ENCODE measurements at places on chromosomes 3 and 15.

DNA sequence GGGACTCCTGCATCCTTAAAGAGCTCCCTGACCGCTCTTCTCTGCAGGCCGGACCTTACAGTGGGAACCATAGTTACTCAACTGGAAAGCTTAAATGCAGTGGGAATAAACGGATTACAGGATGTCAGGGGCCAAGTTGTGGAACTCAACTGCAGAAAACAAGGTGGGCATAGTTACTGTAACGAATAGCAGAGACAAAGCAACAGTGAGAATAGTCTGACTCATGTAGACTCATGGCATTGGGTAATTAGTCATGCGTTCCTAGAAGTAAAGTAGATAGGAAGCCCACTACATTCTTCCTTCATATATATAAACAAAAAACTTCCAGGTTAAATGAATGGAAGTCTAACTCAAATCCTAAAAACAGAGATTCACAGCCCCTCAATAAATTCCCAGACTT lies 95.5 kb upstream of the CHRNA7 start:
- DNase-seq, result no peak

- DNase-seq, result peak; percentile 30
Observed at GRCh38 chr3:47578119-47578632, 489 bp downstream of the CSPG5 start.

- DNase-seq, result peak; percentile 4
Observed at GRCh38 chr3:137792626-137793271, 28.6 kb downstream of the SOX14 start.

DNA sequence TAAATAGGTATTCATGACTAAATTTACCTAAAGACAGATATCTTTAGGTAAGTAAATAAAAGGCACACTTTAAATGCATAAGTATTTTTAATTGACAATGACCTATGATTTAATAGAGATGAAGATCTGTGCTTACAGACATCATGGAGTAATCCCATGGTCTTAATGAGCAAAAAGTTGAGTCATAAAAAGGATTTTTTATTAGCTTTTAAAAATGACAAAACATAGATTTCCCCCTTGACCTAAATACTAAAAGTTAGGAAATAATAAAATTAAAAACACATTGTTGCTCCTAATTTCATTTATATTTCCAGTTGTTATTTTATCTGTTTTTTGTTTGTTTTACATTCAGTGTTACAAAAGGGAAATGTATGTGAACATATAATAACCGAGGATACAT lies 1005.7 kb downstream of the ROBO1 start:
- no peak for DNase-seq

DNA sequence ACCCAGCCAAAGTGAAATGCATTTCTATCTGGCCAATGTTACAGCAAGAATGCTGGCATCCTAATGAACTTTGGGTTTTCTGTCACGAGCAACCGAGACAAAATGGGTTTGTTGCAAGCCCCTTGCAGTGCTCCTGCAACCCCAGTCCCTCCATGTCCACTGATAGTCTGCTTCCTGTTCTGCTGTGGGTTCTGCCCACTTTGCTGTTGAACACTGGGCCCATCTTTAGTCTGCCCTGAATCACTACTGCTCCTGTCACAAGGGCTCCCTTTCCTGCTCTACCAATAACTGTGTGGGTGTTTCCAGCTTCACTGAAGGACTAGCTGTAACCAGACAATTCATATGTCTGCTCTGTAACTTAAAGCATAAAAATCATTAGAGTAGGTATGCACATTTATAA lies 12.7 kb upstream of the OXSR1 start:
- DNase-seq, result no peak

GRCh38 chr3:111980716-111981456 lies 2.1 kb downstream of the ABHD10 start:
- no peak for DNase-seq

DNA sequence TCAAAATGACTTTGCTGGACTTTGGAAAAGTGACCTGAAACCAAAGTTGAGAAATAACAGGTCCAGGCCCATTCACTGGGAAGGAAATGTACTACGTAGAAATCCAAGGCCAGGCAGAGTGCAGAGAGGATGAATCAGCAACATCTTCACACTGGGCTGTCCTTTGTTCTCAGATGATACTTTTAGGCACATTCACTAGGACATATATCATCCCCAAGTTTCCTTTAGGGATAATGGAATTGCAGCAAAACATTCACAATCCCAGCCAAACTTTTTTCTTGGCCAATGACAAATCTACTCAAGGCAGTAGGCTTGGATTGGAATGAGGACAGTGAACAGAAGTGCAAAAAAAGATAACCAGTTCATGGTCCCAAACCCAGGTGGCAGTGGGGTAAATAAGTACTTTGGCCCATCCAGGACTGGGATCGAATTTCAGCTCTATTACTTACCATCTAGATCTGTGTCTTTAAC lies 75.1 kb downstream of the CLDN11 start:
- no peak for DNase-seq

DNA sequence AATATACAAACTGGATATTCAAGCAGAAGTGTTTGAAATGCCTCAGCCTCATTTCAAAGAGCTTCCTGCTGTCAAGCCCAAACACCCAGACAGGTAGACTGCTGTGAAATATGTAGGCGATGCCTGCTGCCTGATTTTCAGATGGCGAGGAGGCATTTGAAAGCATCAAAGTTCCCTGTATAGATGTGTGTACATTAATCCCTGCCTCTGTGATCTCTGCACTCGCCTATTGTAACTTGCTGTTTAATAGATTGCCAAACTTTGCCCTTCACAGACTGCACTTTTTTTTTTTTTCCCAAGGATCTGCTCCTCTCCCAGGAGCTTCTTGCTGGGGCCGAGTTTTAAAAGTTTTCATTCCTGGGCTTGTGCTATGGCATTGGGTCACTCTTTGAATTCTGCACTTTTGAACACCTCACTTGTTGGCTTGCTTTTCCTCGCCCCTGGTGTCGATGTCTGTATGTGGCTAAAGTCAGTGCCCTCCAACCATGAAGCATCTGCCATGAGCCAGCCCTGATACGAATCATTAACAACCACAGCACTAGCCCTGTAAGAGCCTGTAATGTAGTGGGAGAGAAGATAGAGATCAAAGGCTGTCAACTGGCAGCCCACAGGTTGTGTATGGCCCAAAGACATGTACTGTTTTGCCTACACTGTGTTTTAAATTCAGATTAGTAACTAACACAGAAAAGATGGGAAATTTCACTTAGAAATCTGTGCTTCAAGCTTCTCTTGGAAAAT lies 287.6 kb upstream of the ICE2 start:
- DNase-seq, result no peak

DNA sequence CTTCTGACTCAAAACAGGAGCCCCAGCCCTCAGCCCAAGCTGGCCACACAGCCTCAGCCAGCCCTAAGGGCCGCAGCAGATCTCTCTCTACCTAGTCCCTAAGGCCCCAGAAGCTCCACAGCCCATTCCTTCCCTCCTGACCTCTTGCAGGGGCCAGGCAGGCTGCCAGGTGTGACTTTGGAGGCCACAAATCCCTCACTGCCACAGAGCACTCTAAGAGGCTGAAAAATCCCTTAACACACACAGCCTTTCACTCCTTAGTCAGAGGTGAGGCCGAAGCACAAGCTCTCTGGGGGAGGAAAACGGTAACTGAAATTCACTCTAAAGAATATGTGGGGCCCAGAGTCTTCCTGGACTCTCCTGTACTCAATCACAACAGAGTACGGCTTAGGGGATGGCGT lies 23.3 kb downstream of the LRRC2 start:
- no peak for DNase-seq

DNA sequence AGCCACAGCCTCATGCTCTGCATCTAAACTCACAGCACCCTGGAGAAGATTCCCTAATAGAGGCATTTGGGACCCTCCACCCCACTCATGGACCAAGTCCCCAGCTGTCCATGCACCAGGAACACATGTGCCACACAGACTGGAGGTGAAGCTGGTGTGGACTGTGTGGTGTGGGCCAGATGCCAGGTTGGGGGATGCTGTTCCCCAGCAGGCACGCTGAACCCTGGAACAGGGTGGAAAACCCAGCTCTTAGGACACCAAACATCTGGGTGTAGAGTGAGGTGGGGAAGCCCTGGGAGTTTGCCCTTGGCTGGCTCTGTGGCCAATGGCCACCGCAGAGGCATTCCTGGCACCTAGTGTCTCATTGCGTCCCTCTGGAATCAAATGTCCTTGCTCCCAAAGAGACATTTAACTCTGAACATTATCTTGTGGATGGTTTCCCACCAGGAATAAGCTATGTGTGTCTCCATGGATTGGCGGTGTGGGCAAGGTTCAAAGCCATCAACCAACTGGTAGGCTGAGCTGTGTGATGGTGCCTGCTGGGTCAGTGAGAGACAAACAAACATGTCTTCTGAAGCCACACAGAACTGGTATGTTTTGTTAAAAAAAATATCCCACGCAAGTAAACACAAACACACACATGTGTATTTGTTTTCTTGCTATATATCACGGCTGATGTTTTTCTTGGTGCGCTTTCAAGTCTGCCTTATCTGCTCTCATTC lies 65.0 kb downstream of the EXOG start:
- DNase-seq, result no peak

DNA sequence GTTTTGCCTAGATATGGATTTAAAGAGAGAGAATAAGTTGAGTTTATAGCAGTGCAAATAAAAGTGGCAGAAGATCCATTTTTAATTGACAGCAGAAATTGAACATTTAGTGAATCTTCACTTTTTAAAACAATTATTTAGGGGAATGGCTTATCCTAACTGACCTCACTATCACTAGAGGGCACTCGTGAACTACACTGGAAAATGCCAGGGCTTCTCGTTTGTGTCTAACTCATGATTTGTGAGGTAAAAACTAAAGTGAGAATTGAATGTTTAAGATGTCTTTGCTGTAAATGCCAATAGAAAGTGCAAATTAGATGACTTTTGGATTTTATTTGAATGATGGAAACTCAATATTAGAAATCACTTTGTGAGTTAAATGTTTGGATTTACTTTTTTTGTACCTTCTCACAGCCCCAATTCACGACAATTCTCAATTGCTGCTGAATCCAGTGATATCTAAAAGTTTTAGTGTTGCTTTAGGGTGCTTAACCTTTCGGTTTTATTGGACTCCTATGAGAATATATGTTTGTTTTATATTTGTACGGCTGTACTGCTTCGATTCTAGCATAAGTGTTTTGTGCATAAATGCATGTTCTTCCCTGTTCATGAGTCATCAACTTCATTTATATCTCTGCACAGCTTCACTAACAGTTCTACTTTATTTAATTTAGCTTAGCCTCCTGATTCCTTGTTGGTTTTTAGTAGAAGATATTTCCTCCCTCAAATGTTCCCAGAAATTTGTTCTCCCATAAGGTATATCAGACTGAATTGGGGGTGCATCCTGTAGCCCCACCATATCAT lies 462.1 kb downstream of the MFSD1 start:
- DNase-seq, result no peak

DNA sequence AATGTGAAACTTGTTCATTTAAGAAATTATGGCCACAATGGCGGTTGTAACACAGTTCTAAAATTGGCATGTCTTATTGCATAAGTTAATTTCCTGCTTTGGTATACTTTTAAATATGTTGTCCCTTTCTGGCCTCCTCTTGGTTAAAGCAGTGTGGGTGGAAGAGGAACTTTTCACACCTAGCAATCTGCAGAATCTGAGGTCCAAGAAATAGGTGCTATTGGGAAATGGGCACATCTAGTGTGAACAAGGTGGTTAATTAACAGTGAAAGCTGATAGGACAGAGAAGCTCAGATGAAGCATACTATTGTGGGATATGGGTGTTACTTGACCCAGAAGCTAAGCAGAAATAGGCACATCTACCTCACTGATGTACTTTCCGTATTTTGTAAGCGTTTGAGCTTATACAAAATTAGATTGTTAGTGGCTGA lies 10.6 kb downstream of the CMC1 start:
- no peak for DNase-seq

GRCh38 chr3:116741467-116741866 lies 31.9 kb downstream of the TUSC7 start:
- no peak for DNase-seq

GRCh38 chr3:98445949-98446406 lies 17.0 kb upstream of the OR5K1 start:
- DNase-seq, result no peak

DNA sequence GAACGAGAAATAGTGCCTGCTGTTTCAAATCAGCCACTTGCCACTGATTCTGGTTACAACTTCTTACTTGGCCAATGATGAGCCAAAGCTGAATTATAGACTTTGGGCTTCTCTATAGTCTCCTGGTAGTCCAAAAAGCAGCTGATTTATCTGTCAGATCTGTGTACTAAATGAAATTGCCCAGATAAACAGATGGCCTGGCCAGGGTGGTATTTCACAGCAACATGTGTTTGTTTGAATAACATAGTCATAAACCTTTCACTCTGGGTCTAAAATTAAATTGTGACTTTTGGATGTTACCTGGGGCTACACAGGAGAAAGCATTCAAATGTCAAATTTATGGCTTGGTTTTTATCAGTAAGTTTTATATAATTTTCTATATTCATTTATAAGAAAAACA lies 147.0 kb downstream of the NECTIN3 start:
- no peak for DNase-seq

GRCh38 chr3:185335799-185336198 lies 27.1 kb upstream of the MAP3K13 start:
- no peak for DNase-seq

DNA sequence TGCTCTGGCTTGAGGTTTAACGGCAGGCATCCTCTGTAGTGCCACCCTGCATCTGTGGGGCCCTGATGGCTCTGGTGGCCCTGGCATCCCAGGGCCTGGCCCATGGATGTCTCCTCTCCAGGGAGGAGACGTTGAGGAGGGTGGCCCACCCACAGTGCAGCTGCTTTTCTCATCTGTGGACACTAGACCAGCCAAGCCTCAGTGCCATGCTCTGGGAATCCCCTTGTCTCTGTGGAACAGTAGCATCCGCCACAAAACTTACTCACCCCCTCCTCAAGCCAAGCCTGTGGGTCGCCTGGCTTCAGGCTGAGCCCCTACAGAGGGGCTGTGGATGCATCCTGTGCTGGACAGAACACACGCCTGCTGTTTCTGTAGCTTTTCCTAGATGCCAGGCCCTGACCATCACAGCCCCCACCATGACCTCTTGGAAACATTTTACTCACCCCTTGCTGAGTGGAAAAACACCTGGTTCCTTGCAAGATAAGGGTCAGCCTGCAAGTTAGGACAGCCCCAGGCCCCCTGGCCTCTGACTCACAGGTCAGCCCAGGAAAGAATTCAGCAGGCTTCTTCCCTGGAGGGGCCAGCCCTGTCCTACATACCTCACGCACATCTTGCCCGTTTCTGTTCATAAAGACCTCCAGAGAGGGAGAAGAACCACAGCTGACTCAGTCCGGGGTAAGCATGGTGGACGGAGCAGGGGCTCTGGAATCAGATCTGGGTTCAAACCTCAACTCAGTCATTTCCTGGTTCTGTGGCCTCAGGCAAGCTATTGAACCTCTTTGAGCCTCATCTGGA lies 19.0 kb downstream of the PAK6 start:
- DNase-seq, result no peak

- no peak for DNase-seq
Observed at GRCh38 chr3:170425491-170426239, 7.0 kb downstream of the CLDN11 start.
